NCI-H1105 treated with DMSO at 0.1 percent for 48 hours (cell line): ENCODE measurements at places on chromosomes 2 and 18.

GRCh38 chr2:152920846-152921245 lies 202.4 kb downstream of the ARL6IP6 start:
- DNase-seq, result no peak

- DNase-seq, result no peak
These were observed 1.2 kb downstream of the MEX3C start for GRCh38 chr18:51196118-51196810.

DNA sequence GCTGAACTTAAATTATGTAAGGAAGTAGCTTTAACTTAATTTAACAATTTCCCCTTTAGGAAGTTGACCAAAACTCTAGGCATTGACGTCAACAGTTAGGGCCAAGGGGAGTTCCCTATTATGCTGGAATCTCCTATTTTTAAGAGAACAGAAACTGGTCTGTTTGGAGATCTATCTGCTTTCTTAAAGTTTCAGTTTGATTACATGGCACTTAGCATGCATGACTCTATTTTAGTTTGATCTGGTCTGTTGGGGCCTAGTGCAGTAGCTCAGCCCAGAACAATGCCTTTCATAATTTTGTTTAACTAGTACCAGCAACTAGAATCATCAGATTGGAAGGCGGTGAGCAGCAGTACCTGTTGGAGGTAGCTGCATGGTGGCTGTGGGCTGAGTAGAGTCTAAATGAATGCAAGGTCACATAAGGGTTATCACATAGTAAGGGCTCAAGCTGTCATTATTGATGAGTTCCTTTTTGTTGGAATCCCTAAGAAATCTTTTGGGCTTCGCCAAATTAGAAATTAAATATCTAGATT lies 60.5 kb upstream of the ZNG1B start:
- DNase-seq, result no peak

DNA sequence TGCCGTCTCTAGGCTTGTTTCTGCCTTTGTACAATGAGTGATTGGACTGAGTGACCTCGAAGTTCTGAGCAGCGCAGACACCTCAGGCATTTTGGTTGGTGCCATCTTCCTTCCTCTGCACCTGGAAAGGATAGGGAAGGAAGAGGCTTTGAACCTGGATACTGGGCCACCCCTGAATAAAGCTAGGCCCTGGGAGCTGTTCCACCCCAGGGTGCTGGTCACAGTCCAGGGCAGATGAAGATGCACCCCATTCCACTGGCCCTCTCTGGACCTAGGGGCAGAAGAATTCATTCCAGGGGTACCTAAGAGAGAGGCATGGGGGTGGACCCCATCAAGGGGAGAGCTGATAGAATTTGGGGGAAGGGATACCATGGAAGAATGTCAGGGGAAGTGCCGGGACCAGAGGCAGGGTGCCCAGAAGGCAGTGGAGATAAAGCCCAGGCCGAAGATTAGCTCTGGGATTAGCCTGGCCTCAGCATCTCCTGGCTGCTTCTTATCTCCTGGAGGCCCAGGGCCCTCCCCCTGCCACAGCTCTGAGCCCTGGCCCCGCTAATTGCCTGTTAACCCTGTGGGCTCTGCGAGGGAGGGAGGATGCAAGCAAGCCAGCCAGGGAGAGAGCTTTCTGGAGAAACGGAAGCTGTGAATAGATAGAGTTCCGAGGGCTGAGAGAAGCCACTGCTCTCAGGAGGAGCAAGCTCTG lies 11.4 kb downstream of the ASIC4 start:
- DNase-seq, result no peak

DNA sequence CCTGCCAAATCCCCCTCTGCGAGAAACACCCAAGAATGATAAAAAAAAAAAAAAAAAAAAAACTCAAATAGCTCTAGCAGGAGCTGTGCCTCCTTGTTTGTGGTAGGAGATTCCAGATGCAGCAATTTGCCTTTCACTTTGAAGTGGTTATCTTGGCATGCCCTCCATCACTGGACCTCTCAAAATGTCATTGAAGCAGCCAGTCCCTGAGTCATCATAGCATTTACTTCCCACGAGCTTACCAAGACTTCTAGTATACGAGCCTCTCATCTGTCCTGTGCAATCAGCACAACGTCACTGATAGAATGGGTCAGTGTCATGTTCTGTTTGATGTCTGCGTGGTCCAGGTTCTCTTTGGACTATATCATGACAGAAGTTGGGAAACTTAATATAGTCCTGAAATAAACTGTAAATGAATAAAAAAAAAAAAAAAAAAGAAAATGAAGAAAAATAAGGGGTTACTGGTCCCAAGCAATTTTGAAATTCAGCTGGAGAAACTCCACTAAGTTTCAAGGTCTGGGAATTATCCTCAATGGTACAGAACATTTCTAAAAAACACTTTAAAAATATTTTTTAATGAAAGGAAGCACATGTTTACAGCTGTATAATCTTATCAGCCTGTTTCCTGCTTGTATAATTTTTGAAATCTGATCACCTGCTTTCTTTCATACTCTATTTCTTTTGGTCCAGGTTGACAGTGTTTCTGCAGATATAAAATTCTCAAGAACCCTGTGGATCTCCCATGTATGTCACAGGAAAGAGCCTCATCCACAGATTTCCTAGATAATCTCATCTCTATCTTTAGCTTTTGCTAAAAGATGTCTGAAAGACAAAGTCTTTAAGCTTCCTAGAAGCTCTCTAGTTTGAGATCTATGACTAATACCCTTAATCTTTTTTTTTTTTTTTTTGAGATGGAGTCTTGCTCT lies 74.1 kb upstream of the EHBP1 start:
- no peak for DNase-seq

- DNase-seq, result no peak
These were observed 57.4 kb downstream of the RHBDD1 start for GRCh38 chr2:226893216-226893615.

- DNase-seq, result no peak
These were observed 177.9 kb upstream of the RAB6C start for GRCh38 chr2:129801575-129801974.

DNA sequence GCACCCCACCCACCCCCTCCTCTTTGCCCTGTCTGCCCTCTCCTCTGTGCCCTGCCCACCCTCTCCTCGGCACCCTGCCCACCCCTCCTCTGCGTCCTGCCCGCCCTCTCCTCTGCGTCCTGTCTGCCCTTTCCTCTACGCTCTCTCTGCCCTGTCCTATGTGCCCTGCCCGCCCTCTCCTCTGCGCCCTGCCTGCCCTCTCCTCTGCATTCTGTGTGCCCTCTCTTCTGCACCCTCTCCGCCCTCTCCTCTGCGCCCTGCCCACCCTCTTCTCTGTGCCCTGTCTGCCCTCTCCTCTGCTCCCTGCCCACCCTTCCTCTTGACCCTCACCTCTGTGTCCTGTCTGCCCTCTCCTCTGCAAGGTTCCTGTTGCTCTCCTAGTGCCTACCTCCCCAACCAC lies 233.6 kb downstream of the SMAD2 start:
- no peak for DNase-seq

DNA sequence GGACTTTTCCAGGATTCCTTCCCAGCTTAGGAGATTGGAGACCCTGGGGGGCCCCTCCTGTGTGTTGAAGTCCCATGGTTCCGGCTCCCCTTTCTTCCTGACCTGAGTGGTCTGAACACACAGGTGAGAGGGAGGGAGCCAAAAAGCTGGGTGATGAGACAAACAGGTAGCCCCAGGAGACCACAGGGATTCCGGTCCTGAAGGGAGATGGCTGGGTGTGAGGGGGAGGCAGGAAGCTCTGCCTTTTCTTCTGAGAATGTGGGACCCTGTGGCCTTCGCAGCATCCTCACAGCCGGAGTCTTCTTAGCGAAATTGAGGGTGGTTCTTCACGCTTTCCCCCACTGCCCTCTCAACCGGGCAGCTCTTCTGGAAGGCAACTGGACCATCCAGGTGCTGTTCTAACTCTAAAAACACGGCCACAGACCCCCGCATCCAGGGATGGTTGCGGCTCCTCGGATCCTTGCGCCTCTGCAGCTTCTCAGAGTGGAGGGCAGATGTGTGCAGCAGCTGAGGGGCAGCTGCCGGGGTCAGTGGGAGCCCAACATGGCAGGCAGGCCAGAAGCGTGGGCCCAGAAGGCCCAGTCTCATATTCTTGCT lies 4.4 kb downstream of the SLC66A3 start:
- DNase-seq, result no peak

DNA sequence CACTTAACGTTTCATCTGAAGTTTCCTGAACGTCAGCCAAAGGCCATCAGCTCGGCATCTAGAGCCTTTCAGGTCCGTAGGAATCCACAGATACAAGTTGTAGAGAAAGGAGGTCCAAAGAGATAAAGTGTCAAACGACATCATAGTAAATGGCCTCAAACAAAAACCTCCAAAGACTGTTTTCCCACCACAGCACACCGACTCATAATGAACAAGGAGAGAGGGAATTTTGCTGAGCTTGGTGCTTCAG lies 150.3 kb downstream of the PXDN start:
- DNase-seq, result no peak

GRCh38 chr2:19235308-19235707 lies 123.1 kb downstream of the OSR1 start:
- no peak for DNase-seq

DNA sequence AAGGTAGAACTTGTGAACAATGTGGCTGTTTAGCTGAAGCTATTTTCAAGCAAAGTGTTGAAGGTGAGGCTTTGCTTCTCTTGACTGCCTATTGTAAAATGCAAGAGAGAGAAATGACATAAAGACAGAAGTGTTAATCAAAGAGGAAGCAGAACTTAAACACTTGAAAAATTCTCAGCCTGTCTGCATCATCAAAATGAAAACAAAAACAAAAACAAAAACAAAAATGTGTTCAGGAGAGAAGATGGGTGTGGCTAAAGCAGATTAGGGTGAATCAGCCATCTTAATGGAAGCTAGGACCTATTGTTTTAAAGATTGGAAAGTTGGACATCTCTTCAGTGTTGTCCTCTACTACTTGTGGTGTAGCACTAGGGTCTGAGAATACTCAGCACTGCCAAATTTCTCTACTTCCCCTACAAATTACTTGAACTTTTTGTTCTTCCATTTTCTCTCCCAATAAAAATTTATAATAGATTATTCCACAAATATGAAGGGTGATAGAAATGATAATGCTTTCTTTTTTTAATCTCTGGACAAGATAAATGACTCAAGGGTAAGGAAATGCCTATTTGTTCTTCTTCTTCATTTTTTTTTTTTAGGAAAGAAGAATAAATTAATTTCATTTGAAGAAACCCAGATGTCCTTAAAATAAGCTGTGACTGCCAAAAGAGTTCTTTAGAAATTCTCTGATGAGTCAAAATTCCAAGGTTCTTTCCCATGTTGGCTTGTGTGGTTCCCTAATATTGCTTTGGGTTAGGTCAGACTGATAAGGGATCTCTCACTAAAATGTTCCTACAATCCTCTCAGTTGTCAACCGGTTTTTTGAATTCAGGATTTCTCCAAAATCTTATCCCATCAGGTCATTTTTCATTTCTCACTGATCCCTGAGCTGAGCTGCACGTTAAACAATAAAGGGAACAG lies 571.2 kb upstream of the ZEB2 start:
- DNase-seq, result no peak

DNA sequence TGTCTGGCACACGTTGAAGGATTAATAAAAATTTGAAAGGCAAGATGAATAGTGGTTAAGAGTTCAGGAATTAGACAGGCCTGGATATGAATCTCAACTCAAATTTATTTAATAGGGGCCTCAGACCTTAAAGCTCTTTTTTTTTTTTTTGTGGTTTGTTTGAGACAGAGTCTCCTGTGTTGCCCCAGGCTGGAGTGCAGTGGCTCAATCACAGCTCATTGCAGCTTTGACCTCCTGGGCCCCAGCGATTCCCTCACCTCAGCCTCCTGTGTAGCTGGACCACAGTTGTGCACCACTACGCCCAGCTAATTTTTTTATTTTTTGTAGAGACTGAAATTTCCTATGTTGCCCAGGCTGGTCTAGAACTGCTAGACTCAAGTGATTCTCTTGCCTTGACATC lies 3.0 kb downstream of the ZRANB3 start:
- DNase-seq, result no peak

- no peak for DNase-seq
These were observed 114.1 kb downstream of the EPB41L3 start for GRCh38 chr18:5429681-5430080.

- DNase-seq, result peak; percentile 70
These were observed 132.0 kb upstream of the CCDC195 start for GRCh38 chr2:224847961-224848850.

GRCh38 chr2:238699307-238700116 lies 148.4 kb upstream of the TWIST2 start:
- no peak for DNase-seq

GRCh38 chr2:187935126-187935525 lies 356.5 kb upstream of the GULP1 start:
- DNase-seq, result no peak

- peak; percentile 6 for DNase-seq
These were observed 12.7 kb downstream of the CYTIP start for GRCh38 chr2:157431176-157431575.

DNA sequence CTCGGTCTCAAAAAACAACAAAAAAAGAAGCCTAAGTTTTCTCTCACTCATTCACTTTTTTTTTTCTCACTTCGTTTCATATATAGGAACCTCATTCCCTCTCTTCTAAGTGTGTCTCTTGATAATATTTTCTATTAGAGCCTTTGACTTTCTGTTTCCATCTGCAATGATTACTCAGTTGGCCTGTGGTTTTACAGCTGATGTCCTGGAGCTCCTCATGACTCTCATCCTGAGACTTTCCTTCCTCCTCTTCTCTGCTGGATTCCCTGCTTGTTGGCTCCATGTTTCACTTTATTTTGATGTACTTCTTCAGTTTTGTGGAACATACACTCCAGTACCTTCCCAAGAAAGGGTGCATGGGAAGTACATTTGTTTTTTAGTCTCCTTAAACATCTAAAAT lies 154.2 kb upstream of the GATA6 start:
- DNase-seq, result no peak

- DNase-seq, result no peak
These were observed 20.3 kb upstream of the REG3G start for GRCh38 chr2:79005216-79005615.

DNA sequence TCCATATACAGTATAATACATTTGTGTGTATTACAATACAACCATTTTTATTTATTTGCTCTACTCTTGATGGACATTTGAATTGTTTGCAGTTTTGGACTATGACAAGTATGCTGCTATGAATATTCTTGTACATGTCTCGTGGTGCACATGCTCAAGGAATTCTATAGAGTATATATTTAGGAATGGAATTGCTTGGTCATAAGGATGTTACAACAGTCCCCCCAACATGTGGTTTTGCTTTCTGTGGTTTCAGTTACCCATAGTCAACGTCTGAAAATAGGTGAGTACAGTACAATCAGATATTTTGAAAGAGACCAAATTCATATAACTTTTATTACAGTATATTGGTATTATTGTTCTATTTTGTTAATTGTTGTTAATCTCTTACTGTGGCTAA lies 24.1 kb upstream of the PLEKHM3 start:
- DNase-seq, result no peak

- DNase-seq, result no peak
These were observed 46.7 kb downstream of the TMEM185B start for GRCh38 chr2:120176526-120176925.

- DNase-seq, result no peak
These were observed 100.2 kb downstream of the TNS1 start for GRCh38 chr2:217902379-217903141.

GRCh38 chr2:145750612-145751011 lies 1230.7 kb upstream of the ZEB2 start:
- no peak for DNase-seq
